ENCODE measurements at places on chromosomes 7 and 10.

DNA sequence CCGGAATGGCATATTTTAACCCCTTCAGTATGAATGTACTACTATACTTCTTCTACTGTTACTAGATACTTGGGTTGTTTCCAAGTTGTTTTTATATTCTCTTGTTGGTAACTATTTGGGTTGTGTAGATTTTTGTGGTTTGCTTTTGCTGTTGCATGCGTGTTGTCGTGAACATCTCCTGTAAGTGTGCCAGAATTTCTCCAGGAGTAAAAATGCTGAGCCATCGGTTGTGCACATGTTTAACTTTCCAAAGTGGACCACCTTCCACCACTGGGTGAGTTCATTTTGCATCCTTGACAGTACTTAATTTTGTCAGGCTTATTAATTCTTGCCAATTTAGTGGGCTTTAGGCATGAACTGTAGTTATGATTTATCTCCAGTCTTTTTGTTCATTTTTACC, 47.9 kb downstream of the CSGALNACT2 start:
- no peak for DNase-seq

DNA sequence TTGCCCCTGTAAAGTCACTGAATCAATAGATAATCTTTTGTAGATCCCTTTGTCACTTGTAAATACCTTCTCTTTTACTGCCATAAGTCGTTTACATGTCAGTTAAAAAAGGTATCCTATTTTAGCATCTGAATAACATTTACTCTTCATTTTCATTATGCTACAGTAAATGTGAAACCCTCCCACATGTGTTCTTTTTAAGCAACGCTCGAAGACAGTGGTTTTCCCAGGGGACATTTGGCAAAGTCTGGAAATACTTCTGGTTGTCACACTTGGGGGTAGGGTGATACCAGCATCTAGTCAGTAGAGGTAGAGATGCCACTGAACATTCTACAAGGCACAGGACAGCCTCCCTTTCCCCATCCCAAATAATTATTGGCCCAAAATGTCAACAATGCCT, 23.7 kb downstream of the ATAD1 start:
- DNase-seq, result no peak

GRCh38 chr7:5423976-5424748, 528 bp upstream of the TNRC18 start:
- peak; percentile 99 for DNase-seq

DNA sequence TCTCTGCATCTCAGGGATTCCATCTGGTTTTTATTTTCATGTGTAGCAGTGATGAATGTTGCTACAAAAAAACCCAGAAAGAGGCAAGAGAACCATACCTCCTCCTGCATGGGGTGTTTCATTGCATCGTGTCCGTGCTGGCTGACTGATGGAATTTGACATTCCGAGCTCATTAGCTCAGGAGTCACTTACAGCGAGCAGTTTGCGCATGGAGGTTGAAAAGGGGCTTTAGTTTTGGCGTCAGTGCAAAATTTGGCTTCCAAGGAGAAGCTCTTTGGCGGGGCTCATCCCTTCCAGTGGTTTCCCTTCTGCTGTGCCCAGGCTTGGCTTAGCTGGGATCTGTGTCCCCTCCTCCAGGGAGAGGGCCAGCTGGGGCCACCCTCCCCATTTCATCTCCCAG, 25.8 kb downstream of the EMX2 start:
- DNase-seq, result no peak

DNA sequence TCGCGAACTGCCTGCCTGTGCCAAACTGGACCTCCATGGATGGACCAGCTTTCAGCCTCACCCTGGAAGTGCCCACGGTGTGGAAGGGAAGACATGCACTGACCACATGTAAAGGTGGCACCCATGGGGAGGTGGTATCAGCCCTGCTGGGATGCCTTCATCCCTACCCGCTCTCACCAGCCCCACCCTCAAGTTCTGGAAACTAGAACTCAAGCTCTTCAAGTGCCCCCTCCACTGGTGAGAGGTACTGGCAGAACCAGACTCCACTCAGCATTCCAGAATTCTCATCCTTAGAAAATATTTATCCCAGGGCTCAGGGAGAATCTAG, 5.9 kb downstream of the ZNF488 start:
- peak; percentile 60 for DNase-seq

DNA sequence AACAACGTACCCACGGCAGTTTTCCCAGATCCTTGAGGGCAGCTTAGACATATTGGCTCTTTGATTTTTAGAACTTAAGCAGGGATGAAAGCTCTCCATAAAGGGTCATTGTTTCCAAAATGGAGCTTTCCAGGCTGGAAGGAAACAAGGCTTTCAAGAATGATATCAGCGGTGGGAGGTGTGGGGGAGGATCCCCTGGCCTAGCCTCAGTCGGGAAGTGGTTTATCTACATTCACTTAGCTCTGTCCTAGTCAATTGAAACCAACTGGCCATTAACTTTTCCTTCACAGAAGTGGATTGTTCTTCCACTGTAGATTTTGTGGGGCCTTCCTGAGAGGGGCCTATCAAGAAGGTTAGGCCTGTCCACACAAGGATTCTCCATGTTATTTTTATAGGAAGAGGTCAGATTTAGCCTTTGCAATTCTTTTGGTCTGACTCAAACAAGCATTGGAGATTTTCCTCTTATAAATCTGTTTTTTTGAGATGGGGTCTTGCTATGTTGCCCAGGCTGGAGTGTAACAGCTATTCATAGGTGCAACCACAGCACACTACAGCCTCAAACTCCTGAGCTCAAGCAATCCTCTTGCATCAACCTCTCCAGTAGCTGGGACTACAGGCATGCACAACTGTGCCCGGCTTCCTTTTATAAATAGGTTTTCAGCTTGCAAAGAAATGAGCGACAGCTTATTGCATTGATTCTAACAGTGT, 343.5 kb downstream of the LRMDA start:
- no peak for DNase-seq
